ENCODE measurements at places on chromosomes 5 and 9. TPM values are rescaled to one million over a fixed set of nuclear protein-coding genes. Genes with fewer than 3 reads are reported as not detected.

- no peak for DNase-seq
Observed at GRCh38 chr9:111036429-111036789, 1.9 kb downstream of the LPAR1 start.

DNA sequence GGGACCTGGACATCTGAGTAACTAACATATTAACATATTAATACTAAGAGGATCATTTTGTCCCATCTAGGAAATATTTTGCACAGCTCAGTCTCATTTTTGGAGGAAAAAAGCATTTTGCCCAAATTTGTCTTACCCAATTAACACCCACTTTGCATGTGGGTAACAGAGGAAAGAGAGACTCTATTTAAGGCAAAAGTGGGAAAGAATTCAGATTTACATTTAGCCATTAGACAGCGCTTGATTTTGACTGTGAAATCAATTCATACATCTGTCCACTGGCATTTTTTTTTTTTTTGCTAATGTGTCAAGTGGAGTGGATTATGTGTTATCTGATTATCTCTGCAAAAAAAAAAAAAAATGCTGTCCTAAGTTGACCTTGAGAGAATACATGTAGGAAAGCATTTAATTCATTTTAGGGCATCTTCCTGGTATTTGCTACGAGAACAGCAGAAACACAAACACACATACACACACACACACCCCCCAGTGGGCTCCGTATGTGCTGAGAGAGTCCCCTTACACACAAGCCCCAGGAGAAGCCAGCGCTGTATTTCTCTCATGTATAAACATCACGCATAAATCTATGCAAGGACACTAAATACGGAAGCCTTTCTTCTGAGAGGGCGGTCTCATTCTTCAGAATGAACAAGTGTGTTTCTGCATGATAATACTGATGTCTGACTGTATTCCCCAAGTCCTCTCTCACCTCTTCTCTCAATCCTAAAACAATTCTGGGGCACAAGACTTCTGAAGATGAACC lies 202.0 kb upstream of the KLF9 start:
- DNase-seq, result no peak

- DNase-seq, result no peak
Observed at GRCh38 chr5:67293226-67293625, 96.6 kb upstream of the CD180 start.

NEUROG1 gene
- polyA plus RNA-seq, result not detected

DNA sequence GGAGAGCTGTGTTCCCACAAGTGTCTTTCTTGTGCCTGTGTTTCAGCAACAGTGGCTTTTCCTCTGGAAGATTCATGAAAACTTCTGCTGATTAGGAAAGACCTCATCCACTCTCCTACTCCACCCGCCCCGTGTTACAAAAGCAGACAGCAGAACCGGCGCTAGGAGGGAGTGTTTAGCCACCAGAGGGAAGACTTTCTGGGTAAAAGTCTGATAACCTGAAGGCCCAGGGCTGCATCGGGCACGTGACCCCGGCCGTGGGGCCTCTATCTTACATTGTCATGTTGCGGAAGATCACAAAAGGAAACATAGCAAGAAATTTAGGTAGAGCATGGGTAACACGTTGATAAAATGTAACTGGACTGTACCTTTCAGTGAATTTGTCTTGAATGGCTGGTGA lies 32.0 kb upstream of the DMRT2 start:
- no peak for DNase-seq

All from keratinocyte (primary cell).